Iris pigment epithelial cell (primary cell): ENCODE measurements at places on chromosomes 2 and 18.

- no peak for DNase-seq
Observed at GRCh38 chr18:52333860-52334259, 6.1 kb upstream of the DCC start.

DNA sequence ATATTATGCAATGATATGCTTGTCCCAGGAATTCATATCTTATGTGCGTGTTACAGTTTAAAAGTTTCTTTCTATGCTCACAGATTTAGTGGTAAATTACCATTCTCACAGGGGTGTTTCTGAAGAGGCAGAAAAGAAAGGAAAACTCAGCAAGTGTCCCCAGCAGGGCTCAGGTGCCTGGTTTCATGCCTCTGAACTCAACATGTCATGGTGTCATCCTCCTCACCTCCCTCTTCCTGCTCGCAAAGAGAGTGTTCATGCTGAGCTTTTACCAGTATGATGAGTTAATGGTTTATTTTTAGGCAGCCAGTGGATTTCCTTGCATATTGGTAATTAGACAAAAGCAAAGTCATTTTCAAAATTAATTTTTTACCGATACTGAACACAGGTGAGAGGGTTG is 492.9 kb upstream of the ZEB2 start:
- no peak for DNase-seq

DNA sequence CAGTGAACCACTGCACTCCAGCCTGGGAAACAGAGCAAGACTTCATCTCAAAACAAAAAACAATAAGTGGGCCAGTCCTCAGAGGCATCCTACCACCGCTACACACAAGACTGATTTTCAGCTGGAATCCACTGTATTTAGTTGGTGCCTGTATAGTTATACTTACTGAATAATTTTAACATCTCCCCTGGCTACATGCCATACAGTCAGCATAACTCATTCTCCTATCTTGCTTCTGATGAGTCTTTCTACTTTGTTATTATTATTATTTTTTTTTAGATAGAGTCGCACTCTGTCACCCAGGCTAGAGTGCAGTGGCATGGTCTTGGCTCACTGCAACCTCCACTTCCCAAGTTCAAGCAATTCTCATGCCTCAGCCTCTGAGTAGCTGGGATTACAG is 19.9 kb upstream of the CAB39 start:
- no peak for DNase-seq

- peak; percentile 56 for DNase-seq
Observed at GRCh38 chr2:238848976-238849853, 1.3 kb downstream of the TWIST2 start.

- no peak for DNase-seq
Observed at GRCh38 chr18:78782951-78783563, 196.6 kb upstream of the SALL3 start.

DNA sequence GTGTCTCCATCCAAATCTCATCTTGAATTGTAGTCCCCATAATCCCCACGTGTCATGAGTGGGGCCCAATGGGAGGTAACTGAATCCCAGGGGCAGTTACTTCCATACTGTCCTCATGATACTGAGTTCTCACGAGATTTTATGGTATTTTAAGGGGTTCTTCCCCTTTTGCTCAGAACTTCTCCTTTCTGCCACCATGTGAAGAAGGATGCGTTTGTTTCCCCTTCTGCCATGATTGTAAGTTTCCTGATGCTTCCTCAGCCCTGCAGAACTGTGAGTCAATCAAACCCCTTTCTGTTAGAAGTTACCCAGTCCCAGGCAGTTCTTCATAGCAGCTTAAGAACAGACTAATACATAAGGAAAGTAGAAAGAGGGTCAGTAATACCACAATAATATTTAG is 480.4 kb downstream of the KCNJ3 start:
- DNase-seq = no peak

DNA sequence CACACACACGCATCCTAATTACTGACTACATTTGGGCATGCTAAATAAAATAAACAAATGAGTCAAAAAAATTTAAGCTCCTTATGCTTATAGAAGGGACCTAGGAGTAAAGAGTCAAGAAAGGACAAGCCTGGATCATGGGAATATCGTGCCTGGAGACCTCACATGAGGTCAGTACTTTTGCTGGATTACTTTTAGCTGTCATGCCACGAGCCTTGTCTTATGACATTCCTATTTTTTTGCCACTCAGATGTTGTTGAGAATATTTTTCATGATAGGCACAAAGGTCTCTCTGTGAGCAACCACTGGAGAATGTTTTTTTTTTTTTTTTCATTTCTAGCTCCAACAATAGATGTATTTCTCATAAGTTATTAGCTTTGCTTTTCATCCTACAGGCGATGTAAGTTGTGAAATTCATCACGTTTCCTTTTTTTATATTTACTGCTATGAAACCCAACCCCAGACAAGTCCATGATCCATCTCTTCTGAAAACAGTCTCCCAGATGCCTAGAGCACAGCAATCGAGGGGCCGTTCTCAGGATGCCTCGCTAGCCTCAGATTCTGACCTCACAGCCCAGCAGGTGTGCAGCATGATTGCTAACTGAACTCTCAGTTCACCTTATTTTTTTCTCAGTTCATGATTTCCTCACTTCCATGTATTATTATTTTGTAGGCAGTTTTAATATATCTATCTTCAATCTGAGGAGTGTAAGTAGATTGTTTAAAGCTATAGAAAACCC is 464.5 kb downstream of the IRS1 start:
- peak; percentile 25 for DNase-seq
